ENCODE measurements at places on chromosomes 11 and 22.

- DNase-seq = no peak
These were observed 12.4 kb upstream of the TMEM123 start for GRCh38 chr11:102464859-102465500.

DNA sequence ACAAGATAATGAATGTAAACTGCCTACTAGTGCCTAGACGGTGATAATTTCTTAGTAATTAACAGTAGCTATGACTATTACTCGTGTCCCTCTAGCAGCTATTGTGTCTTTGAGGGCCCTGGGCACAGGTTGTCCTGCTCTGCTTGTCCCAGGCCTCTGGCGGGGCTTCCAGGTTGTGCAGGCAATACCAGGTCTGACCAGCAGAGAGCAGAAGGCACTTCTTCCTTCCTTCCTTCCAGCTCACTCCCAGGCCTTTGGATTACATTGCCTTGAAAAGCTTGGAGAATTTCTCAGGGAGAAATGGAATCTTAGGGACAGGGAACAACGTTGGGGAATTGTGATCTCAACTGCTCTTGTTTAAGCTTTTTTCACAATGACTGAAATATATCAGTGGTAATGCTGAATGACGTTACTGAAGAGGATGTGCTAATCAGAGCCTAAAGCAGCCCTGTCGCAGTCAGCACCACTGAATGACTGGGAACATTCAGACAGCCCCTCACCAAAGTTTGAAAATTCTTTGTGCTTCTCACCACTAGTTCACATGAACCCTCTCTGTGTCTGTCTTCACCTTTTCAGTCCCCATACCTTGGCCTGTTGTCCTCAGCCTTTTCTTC, 8.4 kb upstream of the CCKBR start:
- DNase-seq = no peak

DNA sequence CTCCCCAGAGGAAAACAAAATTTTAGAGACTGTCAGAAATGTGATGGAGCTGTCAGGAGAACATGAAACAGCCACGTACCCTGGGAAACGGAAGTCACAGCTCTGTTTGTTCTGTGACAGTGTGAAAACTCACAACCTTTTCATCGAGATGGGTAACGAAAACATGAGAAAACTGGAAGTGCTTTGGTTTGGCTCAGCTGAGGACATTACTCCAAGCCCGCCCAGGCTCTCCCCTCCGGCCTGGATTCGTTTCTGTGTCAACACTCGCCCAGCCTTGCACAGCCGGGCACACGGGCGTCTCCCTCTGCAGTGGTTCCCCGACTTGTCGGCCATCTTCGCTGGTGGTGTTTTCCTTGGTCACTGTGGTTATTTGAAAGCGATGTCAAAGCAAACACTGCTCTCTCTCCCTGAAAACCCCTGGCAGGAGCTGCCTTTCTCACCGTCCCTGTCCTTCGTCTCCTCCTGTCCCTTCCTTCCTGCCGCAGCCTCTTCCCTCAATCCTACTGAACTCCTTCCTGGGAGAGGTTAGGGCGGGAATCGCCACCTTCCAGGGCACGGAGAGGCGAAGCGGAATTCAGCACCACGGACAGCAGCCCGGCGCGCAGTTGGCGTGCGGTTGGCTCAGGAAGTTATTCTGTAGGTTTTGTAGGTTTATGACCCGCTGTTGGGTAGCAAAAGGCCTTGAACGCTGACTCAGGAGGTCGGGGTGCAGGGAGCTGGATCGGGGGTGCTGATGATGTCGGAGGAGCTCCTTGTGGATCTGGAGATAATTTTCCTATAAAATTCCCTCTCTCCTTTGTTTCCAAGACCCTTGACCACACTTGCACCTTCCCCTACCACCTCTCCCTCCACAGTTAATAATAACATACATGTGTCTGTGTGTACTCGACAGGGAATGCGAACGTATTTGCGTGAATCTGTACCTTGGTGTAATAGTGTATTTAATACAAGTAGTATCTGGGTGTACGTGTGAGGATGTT, 13.1 kb upstream of the RPS19BP1 start:
- DNase-seq = no peak

- no peak for DNase-seq
These were observed 25.4 kb upstream of the CPT1A start for GRCh38 chr11:68867066-68867465.

- DNase-seq = no peak
These were observed 769.2 kb downstream of the METTL15 start for GRCh38 chr11:28877340-28877739.

DNA sequence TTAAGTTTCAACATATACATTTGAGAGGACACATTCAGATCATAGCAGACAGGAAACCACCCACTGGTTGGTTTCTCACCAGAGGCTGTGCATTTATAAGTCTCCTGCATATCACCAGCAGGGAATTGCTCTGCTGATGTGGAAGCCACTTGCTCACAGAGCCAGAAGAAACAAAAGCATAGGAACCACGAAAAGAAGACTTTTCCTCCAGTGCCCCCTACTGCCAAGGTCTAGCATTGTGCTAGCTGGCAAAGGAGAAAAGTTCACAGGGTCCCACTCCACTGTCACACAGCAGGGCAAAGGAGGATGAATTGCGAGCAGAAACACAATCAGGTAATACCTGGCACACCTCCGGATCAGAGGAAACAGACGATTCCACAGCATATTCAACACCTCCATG, 28.9 kb upstream of the ISX start:
- DNase-seq = no peak

DNA sequence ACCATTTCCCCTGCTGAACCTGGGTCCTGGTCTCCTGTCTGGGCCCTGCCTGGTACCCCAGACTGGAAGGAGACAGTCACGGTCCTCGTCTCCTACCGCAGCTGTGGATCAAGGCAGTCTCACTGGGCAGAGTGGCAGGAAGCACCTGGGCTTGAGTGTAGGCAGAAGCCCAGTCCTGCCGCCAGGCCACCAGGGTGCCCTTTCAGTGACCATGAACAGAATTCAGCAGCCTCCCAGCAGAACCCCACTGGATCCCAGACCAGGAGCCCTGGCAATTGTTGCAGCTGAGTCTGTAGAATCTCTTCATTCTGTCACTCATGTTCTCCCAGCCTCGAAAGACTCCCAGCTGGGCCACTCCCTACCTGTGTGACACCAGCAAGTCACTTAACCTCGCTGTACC, 25.5 kb upstream of the CREB3L1 start:
- no peak for DNase-seq

GRCh38 chr11:74593463-74593862, 1.1 kb downstream of the POLD3 start:
- no peak for DNase-seq

DNA sequence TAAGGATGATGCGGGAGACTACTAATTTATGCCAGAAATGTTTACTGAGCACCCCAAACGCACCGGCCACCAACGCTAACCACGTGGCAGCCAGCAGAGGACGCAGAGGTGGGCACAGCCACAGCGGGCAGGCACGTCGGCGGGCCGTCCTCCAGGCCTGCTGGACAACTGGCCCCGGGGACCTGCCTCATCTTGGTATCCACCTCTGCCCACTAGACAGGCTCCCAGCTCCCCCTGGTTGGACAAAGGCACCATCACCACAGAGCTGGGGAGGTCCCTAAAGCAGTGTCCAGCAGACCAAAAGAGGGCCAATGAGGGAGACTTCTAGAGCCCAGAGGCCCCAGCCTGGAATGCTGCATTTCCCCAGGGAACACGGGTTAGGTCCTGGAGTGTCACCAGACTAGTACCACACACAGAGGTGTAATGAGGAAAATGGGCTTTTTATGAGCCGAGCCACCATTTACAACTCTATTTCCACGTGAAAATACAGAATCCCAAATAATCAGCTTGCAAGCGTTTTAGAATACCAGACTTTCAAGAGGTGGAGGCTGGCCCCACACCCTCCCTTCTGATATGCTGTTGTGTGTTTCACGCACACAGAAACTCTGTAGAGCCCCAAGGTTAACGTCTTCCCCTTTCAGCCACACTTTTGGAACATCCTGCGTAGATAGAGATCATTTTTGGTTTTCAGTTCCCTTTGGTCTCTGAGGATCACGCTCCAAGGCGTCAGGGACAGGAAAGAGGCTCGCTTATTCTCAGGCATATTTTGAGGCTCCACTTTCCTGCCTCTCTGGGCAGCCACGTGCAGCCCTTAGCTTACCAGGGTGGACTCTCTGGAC, 23.7 kb upstream of the BID start:
- DNase-seq = no peak

GRCh38 chr11:43581370-43582023, 99.0 kb upstream of the HSD17B12 start:
- DNase-seq = no peak

DNA sequence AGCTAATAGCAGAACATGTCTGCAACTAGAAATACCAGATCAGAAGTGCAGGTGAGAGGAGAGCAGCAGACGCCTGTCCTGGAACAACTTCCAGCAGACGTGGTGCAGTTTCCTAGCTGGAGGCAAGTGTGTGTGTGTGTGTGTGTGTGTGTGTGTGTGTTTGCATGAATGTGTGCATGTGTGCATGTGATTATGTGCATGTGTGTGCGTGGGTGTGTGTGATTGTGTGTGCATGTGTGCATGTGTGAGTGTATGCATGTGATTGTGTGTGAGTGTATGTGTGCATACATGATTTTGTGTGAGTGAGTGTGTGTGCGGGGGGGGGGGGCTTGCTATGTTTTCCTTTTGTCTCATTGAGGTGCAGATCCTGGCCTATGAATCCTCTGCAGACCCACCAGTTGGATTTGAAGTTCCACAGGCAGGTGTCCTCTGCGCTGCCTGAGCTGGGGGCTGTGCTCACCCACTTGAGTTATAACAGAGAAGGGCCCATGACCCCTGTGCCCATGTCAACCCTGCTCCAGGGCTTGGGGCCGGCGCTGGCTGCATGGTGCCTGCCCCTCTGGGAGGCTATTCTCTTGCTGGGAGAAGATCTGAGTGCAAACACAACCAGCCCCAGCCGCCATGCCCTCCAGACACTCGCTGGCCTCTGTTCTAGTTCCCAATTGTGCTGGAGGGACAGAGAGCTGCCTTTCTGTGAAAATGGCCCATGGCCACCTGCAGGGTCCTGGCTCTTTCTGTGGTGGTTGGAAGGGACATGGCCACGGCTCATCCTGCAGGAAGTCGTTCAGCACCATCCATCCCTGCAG, 821.3 kb downstream of the BRD1 start:
- DNase-seq = no peak

DNA sequence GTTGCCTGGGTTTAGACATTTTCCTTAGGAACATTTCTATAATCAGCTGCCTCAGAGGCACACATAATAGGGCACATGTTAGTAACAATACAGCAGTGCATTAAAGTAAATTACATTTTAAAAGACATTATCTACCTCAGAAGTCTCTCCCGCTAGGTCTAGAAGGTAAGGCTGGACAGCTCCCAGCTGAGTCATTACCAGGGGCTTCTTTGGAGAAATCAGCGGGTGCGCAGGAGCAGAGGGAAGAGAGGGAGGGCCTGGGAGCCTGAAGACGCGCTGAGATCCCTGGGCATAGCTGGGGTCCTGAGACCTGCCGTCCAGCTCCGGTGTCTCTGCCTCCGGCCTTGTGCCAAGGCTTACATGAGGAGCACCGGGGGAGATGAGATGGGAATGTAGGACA, 67.7 kb downstream of the TMPRSS5 start:
- DNase-seq = no peak

All from esophagus squamous epithelium (tissue), 5 donors.